ENCODE measurements at places on chromosomes 7 and 10.

- DNase-seq: no peak
Observed at GRCh38 chr10:38072552-38072951, 21.6 kb upstream of the ZNF37A start.

GRCh38 chr7:22860784-22861482 lies 38.3 kb upstream of the TOMM7 start:
- DNase-seq: no peak

GRCh38 chr10:124009231-124010015 lies 84.0 kb downstream of the CHST15 start:
- DNase-seq: no peak

DNA sequence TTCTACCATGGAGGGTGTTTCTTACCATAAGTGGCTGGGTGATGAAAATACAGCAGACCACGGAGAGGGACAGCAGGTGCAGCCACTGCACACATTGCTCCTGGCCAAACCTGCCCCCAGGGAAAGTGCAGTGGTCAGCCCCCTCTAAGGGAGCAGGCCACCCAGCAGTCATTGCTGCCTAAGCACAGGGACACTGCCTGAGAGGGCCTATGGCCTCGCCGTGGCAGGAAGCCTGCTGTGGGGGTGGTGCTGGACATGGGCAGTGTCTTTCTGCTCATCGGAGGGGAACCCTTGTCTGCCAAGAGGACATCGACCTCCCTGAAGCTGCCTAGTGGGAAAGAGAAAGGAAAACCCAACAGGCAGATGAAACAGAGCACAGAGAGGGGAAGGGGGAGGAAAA lies 118.3 kb downstream of the PKD1L1 start:
- DNase-seq: no peak

DNA sequence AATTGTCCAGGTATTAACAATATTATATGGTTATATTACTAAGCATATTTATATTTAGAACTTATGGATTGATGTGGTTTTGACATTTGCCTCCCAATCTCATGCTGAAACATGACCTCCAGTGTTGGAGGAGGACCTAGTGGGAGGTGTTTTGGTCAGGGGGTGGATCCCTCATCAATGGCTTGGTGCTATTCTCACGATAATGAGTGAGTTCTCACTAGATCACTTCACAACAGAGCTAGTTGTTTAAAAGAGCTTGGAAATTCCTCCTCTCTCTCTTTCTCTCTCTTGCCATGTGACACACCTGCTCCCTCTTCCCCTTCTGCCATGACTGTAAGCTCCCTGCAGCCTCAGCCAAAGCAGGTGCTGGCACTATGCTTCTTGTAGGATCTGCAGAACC lies 19.0 kb downstream of the TFEC start:
- no peak for DNase-seq

GRCh38 chr7:122637784-122638183 lies 61.1 kb downstream of the RNF133 start:
- no peak for DNase-seq

- no peak for DNase-seq
Observed at GRCh38 chr10:126638542-126638941, 32.0 kb downstream of the C10orf90 start.

DNA sequence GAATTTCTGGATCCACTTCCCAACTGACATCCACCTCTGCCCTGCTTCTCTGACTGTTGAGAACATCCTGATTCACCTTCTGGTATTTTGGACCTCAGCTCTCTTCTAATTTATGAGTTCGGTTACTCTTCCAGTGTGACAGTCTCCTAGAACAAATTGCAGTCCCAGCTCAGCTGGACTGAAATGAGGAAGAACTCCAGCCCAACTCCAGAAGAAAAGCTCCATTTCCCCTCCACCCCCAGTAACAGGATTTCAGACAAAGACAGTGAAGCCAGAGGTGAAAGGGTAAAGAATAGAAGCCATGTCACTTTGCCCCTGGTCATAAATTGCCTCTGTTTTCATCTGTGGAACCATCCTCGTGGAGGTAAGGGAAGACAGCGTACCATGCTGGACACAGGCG lies 26.2 kb upstream of the INHBA start:
- no peak for DNase-seq
